Stimulated activated CD8-positive, alpha-beta memory T cell treated with anti-CD3 and anti-CD28 coated beads, Interleukin-7, amount 100 ng/mL, for 1 hour (primary cell): ENCODE measurements at places on chromosomes 3 and 15.

- no peak for DNase-seq
These were observed 72.9 kb upstream of the ATP10A start for GRCh38 chr15:25936004-25936403.

GRCh38 chr15:61069394-61070075, 159.6 kb downstream of the RORA start:
- DNase-seq = no peak

- DNase-seq = no peak
These were observed 37.5 kb downstream of the GAP43 start for GRCh38 chr3:115660646-115661337.

- no peak for DNase-seq
These were observed 64.6 kb downstream of the SLCO2A1 start for GRCh38 chr3:133965013-133965570.

- no peak for DNase-seq
These were observed 2.9 kb downstream of the TICRR start for GRCh38 chr15:89578146-89578545.

DNA sequence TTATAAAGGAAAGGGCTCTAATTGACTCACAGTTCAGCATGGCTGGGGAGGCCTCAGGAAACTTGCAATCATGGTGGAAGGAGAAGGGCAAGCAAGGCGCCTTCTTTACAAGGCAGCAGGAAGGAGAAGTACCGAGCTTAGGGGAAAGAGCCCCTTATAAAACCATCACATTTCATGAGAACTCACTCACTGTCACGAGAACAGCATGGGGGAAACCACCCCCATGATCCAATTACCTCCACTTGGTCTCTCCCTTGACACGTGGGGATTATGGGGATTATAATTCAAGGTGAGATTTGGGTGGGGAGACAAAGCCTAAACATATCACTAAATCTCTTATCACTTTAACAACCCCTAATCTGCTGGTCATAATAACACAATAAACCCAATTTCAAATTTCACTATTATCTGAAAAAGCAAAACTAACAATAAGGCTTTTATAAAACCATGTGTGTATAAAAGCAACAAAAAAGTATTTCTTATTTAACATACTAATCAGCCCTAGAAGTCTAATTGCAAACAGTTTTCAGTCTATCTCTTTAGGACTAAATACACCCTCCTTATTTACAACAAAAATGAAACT, 43.2 kb downstream of the SCAPER start:
- no peak for DNase-seq

GRCh38 chr3:10189557-10190354, 25.0 kb downstream of the IRAK2 start:
- DNase-seq = no peak

DNA sequence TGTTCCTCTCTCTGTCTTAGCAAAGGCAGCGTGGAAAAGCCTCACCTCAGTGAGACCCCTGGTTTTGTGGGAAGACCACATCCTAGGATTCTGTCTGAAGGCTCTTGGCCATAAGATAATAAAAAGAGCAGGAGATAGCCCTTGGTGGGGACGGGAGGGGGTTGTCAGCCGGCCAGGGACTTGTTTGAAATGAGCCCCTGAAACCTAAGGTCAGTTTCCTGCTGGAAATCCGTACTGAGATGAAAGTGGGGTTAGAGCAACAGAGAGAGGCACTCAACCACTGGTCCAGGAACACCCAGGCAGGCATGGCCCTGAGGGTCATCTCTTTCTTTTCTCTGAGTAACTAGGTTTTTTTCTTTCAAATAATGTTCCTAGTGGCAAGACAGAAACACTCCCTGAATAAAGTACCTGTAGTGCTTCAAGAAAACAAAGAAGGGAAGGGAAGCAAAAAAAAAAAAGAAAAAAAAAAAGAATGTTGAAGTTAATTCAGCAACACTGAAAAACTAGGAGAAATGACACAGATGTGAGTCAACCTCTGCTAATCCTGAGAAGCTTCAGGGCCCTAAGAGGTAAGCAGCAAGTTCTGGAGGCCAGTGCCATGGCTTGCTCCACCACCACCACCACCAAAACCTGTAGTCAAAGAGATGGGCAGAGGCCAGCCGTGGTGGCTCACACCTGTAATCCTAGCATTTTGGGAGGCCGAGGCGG, 3.2 kb downstream of the ITGB5 start:
- no peak for DNase-seq

DNA sequence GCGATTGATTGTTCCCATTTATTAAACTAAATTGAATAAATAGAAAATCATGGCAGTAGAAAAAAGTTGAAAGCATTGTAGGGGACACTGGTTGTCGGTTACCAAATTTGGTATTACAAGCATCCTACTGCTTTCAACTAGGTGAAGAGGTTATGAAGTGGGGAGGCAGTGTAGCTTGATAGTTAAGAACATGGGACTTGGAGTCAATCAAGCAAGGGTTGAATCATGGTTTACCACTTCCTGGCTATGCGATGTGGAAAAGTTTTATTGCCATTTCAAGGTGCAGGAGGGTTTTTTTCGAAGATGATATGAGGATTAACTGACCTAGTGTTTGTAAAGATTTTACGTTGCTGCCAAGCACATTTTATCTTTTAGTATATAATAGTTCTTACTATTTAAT, 318.2 kb upstream of the KCNH8 start:
- DNase-seq = no peak

- DNase-seq = no peak
These were observed 13.7 kb upstream of the U2SURP start for GRCh38 chr3:142987707-142988106.

DNA sequence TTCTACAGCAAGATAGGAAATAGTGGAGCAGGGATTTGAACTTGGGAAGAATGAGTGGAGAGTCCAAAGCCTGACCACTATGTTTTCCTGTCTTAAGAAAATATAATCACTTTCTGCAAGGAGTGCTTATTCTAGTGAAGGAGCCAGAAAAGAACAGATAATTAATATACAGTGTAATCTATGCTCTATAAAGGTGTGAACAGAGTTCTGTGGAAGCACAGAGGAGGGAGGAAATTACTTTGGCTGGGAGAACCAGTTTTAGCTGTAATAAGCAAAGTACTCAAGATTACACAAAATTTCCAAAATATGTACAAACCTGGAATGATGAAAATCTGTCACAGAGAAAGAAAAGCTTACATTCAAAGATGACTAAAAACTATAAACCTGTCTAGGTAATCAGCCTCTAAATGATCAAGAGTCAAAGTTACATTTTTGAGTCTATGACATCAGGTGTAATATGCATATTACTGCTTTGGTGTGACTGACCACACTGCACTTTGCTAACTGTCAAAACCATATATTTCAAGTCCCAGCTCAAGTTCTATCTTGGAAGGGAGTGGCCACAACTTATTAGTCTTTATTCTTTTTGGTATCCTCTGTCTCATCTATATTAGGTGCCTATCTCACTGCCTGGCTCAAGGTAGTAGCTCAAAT, 40.7 kb upstream of the MB21D2 start:
- no peak for DNase-seq

- DNase-seq = no peak
These were observed 35.6 kb downstream of the MED12L start for GRCh38 chr3:151121016-151121415.

DNA sequence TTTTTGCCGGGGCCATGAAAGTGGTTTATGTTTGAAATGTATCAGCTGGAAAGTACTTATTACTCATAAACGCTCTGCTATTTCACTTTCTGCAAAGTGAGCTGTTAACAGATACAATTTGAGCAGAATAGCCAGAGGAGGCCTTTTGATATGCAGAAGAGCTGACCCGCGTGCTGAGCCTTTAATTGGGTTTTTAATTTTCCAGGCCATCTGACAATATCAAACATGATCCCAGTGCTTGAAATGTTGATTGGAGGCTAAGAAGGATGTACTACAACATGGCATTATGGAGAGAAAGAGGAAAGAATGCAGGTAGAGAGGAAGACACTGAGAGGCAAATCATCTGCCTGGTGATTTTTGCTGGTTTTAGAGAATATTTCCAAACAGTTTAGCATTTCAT, 261.3 kb upstream of the MEIS2 start:
- no peak for DNase-seq

- no peak for DNase-seq
These were observed 64.5 kb downstream of the RBPMS2 start for GRCh38 chr15:64710676-64711428.

GRCh38 chr15:79682851-79683288, 213.9 kb downstream of the MTHFS start:
- no peak for DNase-seq

DNA sequence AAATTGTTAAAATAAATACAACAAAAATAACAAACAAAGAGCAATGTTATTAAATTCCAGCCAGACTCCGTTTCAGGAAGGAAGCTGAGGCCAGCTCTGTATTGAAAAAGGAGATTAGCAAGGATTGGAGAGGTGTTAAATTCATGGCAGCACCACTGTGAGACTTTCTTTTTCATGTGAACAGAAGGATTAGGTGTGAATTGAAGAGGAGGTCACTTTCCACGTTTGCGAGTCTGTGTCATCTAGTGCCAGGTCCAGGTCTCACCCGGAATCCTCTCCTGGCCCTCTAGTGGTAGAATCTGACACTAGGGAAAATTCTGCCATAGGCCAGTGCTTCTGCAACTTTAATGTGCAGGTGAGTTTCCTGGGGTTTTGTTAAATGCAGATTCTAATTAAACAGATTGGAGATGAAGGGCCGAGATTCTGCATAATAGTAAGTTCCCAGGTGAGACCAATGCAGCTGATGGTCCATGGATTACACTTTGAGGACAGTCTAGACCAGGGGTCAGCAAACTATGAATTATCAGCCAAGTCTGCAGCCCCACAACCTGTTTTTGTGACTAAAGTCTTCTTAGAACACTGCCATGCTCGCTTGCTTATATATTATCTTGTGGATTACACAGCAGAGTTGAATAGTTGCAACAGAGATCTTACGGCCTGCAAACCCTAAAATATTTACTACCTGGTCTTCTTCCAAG, 9.2 kb upstream of the SLC6A1 start:
- DNase-seq = no peak
